Stimulated activated CD8-positive, alpha-beta memory T cell treated with anti-CD3 and anti-CD28 coated beads, Interleukin-2, amount 100 ng/mL, for 1 hour (primary cell): ENCODE measurements at places on chromosomes 3 and 15.

GRCh38 chr3:197006446-197006845, 23.2 kb downstream of the MELTF start:
- DNase-seq = no peak

DNA sequence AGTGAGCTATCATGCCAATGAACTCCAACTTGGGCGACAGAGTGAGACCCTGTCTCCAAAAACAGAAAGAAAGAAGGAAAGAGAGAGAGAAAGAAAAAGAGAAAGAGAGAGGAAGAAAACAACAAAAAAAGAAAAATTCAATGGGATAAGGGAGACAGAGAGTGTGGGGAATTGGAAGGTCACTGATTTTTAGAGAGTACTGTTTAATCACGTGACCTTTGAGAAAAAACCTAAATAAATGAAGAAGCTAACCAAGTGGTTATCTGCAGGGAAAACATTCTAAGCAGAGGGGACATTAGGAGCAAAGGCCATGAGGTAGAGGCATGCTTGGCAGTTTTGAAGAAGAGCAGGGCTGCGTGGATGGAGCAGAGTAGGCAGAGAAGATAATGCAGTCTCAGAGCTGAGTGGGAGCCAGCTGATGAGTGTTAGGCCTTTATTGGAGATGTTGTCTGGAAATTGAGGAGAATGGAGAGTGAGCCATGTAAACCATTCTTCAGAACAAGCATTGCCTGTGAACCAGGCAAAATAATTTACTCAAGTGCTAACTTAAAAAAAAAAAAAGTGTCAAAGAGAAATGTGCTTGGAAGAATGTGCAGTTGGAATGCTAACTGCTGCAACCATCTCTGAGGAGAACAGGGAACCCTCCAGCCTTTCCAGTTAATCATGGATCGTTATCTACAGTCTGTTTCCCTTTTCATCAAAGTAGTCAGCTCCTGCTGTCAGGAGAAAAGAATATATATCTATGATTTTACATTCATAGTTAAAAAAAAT, 377.3 kb upstream of the SEMA6D start:
- DNase-seq = no peak

DNA sequence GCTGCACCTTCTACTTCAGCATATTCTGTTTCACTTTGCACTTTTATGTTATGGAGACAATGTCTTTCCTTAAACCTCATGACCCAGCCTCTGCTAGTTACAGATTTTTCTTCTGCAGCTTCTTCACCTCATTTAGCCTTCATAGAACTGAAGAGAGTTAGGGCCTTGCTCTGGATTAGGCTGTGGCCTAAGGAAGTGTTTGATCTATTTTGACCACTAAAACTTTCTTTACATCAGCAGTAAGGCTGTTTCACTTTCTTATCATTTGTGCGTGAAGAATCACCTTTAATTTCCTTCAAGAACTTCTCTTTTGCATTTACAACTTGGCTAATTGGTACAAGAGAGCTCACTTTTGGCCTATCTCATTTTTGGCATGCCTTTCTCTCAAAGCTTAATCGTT, 40.9 kb downstream of the PHLDB2 start:
- no peak for DNase-seq

DNA sequence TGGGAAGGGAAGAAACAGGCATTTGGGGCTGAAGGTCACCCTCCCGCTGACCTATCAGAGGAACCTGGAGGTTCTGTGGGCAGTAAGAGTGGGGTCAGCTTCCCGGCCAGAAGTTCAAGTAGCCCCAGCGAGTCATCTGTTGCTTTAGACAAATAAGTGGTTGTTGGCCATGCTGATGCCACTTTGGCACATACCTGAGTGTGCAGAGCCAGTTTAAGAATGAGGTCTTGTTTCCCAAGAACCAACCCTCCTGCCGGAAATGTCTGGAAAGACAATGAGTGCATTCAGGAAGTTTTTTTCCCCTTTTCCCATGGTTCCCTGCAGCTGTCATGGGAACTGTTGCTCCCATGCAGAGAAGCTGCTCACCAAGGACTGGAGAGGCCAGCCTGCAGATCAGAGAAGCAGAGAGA, 166.7 kb downstream of the ZNF621 start:
- no peak for DNase-seq

DNA sequence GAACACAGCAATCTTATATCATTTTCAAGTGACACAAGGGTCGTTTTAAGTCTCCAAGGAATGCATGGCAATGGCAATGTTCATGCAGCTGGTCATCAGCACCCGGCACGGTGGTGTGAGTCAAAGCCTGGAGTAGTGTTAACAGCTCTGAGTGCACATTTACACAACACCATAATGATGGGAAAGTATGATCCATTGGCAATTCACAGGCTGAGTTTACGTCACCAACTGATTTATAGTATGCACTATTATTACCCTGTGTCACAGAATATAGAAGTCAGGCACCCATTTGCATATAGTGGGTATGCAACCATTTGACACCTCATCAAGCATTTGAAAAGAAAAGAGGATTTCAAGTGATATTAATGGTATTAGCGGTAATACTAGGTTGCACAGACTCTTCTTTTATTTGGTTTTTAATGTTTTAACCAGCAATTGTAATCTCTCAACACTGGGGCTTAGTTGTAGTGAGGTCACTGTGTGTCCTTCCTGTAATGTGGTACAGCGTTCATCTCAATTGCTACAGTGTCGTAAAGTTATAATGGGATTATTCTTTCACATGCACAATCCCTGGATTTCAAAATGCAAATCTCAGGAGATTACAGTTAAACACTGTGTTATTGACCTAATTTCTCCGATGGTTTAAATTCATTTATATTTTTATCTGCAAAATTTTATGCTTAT, 113.8 kb downstream of the C3orf38 start:
- DNase-seq = no peak

DNA sequence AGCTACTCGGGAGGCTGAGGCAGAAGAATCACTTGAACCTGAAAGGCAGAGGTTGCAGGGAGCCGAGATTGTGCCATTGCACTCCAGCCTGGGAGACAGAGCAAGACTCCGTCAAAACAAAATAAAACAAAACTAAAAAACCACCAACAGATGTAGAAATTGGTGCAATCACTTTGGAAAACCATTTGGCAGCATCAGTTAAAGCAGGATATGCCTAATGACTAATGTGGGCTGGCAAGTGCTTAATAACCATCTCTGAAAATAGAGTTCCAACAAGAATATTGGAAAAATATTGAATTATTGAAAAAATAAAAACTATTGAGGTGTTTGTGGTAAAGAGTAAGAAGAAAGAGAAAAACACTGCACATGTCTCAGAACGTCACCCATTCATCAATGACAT, 16.1 kb upstream of the RTP3 start:
- DNase-seq = no peak

DNA sequence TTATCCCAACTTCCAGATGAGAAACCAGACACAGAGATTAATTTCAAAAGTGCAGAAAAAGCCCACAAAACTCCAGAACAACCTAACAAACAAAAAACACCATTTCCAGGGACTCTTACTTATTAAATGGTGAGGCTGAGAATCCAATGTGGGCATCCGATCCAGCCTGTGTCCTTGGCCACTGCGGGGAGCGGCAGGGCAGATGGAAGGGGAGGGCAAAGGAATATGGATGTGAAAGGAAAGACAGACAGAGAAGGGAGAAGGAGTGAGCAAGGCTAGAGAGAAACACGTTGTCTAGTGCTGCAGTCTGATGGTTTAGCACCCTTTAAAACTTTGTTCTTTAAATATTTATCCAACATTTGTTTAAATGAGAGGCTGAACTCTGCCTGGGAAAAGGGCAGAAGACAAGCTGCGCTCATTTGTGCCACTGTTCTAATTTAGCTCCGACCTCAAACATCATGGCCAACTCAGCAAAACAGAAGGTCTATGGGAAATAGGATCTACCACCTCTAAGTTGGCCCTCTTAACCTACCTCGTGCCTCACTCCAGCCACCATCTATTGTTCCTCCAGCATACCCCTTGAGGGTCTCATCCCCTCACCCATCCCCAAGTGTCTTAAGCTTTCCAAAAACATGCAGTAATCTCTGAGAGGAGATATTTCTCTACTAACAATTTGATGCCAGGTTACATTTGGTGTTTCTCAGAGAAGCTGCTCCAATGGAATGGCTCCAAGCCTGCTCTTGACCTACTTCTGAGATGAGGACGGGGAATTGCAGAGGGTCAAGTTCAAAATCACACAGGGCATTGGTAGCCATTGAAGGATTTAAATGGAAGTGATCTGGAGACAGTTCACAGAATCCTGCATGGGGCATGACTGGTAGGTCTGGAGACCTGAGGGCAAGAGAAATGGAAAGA, 77.4 kb downstream of the CD47 start:
- no peak for DNase-seq

- no peak for DNase-seq
Measured at GRCh38 chr3:51675201-51675611, 4.2 kb downstream of the TEX264 start.

DNA sequence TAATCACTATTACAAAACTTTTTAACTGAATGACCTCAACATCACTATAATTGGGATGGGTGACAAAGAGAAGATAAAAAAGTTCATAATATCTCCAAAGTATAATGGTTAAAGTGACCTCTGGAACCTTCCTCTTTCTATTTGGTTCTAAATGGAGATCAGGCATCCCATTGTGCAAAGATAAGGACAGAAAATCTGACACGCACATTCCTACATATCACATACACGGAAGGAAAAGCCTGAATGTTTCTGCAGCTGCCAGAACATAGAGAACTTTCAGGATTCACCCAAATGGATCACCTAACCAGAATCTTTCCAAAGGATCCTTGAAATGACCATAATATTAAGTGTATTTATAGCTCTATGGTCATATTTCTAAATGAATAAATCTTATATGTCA, 128.2 kb downstream of the TFDP2 start:
- no peak for DNase-seq

- no peak for DNase-seq
Measured at GRCh38 chr15:70374096-70374495, 276.4 kb upstream of the TLE3 start.

DNA sequence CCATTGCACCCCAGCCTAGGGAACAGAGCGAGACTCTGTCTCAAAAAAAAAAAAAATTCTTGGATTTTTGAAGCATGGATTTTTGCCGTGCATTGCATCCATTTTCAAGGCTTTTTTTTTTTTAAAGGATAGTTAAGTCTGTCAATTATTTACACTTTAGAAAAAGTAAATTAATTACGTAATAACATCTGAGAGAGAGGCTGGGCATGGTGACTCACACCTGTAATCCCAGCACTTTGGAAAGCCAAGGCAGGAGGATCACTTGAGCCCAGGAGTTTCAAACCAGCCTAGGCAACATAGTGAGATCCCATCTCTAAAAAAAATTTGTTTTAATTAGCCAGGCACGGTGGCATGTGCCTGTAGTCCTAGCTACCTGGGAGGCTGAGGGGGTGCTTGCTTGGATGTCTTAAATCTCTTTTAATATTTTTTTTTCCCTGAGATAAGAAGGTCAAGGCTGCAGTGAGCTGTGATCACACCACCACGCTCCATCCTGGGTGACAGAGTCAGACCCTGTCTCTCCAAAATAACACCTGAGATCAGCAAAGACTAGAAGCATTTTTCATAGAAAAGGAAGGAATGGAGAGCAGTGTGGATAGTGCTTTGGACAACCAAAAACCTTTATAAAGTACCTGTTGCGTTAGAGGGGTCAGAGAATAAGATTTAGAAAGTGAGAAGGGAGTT, 6.8 kb upstream of the SENP7 start:
- DNase-seq = no peak

GRCh38 chr3:46076606-46077005, 49.3 kb upstream of the XCR1 start:
- no peak for DNase-seq

GRCh38 chr15:33132233-33132580, 62.3 kb downstream of the FMN1 start:
- DNase-seq = no peak

- no peak for DNase-seq
Measured at GRCh38 chr3:185734725-185735096, 90.1 kb downstream of the IGF2BP2 start.

DNA sequence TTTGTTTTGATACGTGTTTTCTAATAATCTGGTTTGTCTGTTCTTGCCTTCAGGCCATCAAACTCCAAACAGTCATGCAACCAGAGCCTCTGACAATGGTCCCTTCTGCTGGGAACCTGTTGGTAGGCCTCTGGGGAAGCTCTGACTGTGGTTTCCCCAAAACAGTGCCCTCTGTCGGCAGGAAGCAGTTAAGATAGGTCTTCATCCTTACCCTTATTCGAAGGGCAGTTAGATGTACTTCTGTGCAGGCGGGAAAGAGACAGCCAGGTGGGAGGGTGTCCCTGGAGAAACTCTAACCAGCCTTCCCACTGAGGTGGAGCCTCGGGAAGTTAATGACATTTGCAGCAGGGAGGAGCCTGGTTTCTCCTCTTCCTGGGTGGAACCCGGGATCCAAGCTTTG, 81.6 kb upstream of the CHMP2B start:
- DNase-seq = no peak

DNA sequence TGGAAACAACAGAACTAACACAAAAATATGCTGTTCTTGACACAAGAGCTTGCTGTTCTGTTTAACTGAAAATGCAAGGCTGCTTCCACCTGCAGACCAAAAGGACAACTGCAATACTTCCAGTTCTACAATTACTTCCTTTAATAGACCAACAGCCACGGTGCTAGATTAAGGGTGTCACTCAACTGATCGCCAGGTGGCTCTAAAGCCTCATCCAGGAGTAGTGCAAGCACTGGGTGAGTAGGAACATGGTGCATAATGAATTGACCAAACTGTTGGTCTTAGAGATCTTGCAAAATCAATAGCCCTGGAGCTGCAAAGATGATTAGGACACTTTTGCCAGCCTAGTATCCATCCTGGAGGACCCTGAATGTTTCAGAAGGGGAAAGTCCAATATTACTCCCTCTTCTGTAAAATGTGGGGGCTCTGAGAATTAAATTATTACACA, 3.6 kb upstream of the CLDN16 start:
- no peak for DNase-seq

GRCh38 chr3:102529452-102529851, 94.6 kb downstream of the ZPLD1 start:
- DNase-seq = no peak

GRCh38 chr15:67137319-67137718, 71.9 kb downstream of the SMAD3 start:
- no peak for DNase-seq

DNA sequence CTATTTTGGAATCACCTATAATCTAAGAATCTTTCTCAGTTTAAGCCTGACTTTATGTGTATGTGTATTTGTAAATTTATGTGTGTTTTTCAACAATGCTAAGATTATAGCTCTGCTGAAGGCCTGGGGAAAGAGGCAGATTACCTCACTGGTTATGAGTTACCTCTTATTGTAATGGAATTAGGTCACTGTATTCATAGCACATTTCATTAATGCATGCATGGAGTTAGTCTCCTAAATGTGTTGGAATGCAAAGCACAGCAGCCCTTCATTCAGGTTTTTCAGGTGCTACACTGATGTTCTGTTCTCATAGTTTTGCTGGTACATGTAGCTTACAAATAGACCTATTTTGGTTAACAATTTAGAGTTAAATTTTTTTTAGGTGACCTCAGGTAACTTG, 9.5 kb downstream of the GPR87 start:
- DNase-seq = no peak
